Ovary (tissue), 10 donors: ENCODE measurements at places on chromosomes 1 and 21. TPM values are rescaled to one million over a fixed set of nuclear protein-coding genes. Genes with fewer than 3 reads are reported as not detected.

Gene MNDA
- 1.7 TPM for polyA plus RNA-seq

- DNase-seq, result no peak
Measured at GRCh38 chr1:82704393-82704792, 903.7 kb downstream of the ADGRL2 start.

Gene HPDL
- 0.62 TPM for polyA plus RNA-seq

DNA sequence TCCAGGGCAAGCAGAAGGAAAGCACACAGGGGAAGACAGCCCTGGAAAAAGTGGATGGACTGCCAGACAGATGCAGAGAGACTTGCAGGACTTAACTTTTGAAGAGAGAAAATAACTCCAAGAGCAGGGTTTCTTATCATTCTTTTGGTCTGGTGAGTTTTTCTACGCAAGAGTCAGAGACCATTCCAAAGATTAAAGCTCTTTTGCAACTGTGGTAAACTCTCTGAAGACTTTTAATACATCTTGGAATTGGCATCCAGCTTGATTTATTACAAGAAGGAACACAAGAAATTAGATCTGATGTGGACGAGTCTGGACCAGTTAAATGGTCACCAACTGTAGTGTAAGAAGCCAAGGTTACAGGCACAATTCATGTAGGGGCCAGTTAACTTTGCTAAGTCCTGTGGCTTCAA, 153.4 kb downstream of the SIPA1L2 start:
- no peak for DNase-seq

- no peak for DNase-seq
Measured at GRCh38 chr1:177934927-177935326, 34.9 kb downstream of the SEC16B start.

DNA sequence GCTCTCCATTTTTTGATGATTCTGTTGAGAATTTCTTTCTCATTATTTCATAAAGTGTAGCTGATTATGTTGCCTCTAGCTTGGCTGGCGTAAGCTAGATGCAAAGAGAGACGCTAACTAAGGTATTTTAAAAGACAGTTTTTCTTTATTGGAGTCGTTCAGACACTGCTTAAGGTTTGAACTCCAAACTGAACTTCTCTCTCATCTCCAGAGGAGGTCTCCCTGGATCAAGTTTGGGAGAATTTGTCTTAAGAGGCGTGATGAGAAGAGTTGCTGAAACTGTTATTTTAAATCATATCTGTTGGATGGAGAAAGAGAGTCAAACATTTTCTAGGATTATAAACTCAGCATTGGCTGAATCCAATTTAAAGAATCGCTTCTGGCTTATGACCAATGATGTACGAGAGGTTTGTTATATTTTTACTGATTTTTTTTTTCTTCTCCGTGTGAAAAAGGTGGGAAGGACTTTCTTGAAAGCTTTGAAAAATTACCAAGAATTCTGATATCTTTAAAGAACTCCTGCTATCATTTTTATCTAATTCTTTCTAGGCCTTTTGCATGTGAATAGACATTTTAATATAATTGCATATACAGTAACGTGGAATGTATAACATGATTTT, 34.0 kb downstream of the MAP3K7CL start:
- DNase-seq, result no peak

DNA sequence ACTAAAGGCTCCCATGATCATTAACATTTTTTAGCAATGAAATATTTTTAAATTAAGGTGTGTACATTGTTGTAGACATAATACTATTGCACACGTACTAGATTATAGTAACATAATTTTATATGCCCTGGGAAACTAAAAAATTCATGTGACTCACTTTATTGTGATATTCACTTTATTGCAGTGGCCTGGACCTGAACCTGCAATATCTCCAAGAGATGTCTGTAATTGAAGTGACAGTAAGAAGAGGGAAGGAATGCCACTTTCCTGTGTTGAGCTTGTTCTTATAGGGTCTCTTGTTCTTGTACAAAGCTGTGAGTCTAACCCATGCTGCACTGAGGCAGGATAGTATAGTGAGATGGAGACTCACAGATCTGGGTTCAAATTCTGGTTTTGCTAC, 66.9 kb upstream of the USP24 start:
- no peak for DNase-seq

DNA sequence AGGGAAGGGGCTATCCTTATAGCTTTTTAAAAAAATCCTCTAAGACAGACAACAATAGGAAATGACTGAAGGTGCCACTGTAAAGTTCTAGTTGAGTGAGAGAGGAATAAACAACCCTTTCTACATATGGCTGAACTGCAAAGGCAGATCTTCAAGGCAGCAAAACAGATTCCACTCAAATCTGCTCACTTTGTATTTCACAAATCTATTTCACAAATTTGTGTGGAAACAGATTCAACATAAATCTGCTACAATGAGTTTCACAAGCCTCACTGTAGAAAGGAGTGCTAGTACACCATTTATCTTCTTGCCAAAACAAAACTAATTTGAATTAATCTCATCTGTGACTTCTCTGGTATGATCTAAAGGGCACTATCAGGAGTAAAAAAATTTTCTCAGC, 451.3 kb downstream of the PLA2G4A start:
- no peak for DNase-seq

DNA sequence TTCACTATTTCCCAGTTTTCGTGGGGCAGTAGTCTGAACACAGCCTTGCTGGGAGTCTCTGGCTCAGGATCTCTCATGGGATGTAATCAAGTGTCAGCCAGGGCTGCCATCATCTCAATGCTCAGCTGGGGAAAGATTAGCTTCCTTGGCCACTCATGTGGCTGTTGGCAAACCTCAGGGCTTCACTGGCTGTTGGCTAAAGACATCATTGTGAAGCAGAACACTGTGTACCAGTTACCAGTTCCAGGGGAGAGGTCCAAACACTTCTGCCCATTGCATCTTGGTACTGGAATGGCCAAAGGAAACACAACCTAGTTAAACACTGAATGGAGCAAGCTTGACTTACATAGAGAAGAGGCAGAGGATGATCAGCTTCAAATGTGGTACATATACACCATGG, 33.7 kb downstream of the AADACL4 start:
- DNase-seq, result no peak

DNA sequence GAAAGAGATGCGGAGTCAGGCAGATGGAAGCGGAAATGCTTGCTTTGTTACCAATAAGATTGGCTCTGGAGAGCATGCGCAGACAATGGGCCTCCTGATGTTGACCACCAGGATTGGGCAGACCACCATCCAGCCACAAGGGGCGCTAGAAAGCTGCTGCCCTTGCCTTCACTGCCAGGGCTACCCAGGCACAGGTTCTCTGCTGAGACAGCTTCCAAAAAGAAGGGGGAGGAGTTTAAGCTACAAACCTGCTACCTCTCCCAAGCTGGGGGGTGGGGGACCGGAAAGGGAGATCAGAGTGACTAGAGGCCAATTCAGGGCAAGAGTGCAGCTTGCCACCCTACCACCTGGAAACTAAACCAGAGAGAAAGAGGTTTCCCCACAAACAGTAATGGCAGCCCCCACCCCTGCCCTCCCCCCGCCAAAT, 369.7 kb downstream of the RRAGC start:
- DNase-seq, result no peak

- DNase-seq, result no peak
Measured at GRCh38 chr1:237873487-237874211, 17.1 kb downstream of the ZP4 start.

DNA sequence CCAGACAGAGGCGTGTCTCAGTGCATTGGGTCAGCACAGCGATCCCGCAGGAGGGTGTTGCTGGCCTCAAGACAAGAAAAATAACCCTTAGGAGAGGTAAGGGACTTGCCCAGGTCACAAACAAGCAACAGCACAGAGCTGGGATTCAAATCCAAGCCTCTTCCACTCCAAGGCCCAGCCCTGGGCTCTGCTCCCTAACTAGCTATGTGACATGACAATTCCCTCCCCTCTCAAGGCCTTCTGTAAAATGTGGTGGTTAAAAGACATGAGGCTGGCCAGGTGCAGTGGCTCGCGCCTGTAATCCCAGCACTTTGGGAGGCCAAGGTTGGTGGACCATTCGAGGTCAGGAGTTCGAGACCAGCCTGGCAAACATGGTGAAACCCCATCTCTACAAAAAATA, 28.1 kb upstream of the LAPTM5 start:
- no peak for DNase-seq

- DNase-seq, result no peak
Measured at GRCh38 chr1:43272161-43272560, 2.4 kb downstream of the TMEM125 start.

DNA sequence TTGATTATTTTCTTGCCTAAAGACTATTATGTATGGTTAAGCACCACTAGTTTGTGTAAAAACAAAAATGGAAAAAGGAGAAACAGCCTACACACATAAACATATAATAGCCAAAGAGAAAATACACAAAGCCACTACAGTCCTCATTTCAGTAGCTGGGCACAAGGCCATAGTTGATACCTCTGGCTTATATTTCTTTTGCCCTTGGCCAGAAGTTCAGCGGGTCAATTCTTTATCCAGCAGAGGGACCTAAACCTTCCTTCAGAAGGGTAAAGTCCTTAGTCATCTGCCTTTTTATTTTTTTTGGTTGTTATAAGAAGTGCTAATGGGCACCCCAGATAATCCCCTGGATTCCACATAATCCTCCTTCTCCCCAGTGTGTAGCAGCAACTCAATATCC, 134.1 kb downstream of the PIGK start:
- no peak for DNase-seq

GRCh38 chr1:9424261-9424660, 115.0 kb upstream of the SLC25A33 start:
- no peak for DNase-seq

DNA sequence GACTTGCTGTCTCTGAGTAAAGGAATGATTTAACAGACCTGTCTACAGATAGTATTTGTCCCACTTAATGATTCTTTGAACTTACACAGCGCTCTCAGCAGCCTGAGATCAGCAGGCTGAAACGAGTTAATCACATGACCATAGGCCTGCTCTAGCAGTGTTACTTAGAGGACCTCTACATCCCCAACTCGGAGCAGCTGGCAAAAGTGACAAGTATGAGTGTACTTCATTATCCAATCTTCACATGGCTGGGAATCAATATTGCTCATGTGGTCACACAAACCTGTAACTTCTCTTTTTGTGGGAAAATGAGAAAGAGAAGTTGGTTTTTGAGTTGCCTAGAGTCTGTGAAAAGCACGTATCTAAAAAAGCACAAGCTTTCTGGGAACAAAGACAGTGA, 11.4 kb upstream of the ATP13A2 start:
- DNase-seq, result no peak
